ENCODE measurements at places on chromosomes 12 and 14. TPM values are rescaled to one million over a fixed set of nuclear protein-coding genes. Genes with fewer than 3 reads are reported as not detected.

DNA sequence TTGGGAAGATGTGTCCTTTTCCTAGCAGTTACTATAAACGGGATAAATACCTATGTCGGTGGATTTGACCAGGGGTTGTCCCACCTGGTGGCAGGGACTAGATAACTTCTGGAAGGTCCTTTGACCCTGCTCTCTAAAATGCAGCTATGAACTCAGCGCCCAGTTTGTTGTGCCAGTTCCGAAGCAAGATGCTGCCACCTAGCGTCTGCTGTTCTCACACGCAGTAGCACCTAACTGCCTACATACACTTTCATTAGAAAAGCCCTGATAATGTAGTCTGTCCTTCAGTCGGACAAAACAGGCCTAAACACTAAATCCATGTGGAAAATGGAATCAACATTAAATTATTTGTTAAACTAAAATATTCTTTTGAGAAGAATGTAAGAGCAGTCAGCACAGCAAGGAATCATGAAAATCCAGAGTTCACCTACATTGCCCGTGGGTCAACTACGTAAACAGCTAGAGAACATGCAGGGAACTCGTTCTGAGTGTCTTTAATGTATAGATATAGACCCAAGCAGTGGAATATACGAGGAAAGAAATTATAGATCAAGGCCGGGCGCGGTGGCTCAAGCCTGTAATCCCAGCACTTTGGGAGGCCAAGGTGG lies 51.1 kb upstream of the CRACR2A start:
- peak; percentile 59 for DNase-seq

DNA sequence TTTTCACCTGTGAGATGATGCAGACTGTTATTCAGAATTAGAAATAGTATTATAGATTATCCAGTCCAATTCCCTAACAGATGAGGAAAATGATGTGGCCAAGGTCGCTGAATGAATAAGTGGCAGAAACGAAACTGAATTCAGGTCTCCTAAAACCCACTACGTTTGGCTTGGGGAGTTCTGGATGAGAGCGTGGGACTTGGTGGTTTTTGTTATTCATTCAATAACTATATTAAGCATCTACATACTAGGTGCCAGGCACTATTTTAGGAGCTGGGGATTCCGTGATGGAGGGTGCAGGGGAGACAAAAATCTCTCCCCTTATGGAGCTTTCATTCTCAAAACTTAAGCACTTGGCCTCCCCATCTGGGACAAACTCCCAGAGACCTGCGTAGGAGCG lies 813 bp upstream of the CCDC184 start:
- DNase-seq = no peak

- no peak for DNase-seq
These were observed 40.9 kb downstream of the DAD1 start for GRCh38 chr14:22547948-22548750.

DNA sequence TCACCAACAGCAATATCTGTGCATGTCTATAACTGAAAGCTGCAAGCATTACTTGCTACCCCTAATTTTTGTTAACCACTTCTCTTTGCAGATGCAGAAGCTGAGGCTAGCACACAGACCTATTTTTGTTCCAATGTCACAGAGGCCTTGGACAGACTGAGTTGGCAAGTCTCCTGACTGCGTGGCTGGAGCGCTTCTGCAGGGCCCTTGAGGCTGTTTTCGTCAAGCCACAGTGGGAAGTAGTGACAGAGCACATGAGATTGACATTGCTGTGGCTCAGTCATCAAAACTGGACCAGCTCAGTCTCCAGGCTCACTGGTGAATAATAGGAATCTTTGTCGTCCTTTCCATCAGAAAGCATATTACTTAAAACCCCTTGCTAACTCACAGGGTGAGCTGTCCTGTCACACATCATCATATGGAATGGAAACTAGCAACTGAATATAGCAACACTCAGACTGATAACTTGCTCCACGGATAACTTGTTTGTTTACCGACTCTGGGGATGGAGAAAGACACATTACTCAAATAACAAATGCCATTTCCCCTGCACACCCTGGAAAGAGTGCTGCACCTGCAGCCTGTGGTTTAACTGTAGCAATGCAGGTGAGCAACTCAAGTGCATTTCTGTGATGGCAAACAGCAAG lies 43.6 kb upstream of the DDX11 start:
- no peak for DNase-seq

GRCh38 chr12:50991291-50991690 lies 34.9 kb downstream of the SLC11A2 start:
- no peak for DNase-seq

GRCh38 chr14:67580336-67581171 lies 19.5 kb downstream of the PIGH start:
- no peak for DNase-seq

GRCh38 chr12:100024974-100025555 lies 40.3 kb upstream of the ANKS1B start:
- DNase-seq = no peak

DNA sequence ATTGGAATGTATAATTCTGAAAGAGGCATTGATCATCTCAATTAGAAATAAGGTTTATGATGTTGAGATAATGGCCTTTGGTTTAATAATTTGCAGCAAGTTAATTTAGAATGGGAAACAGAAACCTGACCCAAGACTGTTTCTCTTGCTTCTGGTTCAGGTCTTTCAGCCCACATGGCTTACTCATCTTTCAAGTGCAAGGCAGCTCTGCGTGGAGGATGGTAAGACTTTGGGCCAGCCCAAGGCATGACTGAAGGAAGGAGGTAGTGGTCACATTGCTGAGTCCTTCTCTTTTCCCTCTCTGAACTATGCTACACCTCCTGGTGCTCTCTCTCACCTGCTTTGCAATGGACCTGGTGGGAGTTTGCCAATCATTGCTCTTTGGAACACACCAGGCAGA lies 98.7 kb downstream of the CAND1 start:
- DNase-seq = no peak

GRCh38 chr12:100533376-100533775 lies 40.1 kb upstream of the GAS2L3 start:
- no peak for DNase-seq

- DNase-seq = no peak
These were observed 2.9 kb upstream of the SETD1B start for GRCh38 chr12:121800694-121801594.

- no peak for DNase-seq
These were observed 19.4 kb downstream of the ZFYVE21 start for GRCh38 chr14:103735022-103735421.

INHBC gene
- 13.8 TPM for polyA plus RNA-seq

PLCZ1 gene
- polyA plus RNA-seq = not detected

JPH4 gene
- polyA plus RNA-seq = 0.16 TPM

EPYC gene
- not detected for polyA plus RNA-seq

ZFYVE21 gene
- polyA plus RNA-seq = 34.4 TPM

GPR137C gene
- polyA plus RNA-seq = 0.34 TPM

LMNTD1 gene
- polyA plus RNA-seq = not detected

SPRING1 gene
- 16.1 TPM for polyA plus RNA-seq

KERA gene
- polyA plus RNA-seq = not detected
